Dermis blood vessel endothelial cell (primary cell): ENCODE measurements at places on chromosomes 11 and 22.
A peak's percentile ranks its signal among the peaks of the same experiment; 100 is the strongest.

- peak; percentile 0 for DNase-seq
Observed at GRCh38 chr11:112655371-112655770, 305.8 kb upstream of the NCAM1 start.

- DNase-seq, result no peak
Observed at GRCh38 chr11:2555891-2556290, 111.1 kb downstream of the KCNQ1 start.

- peak; percentile 56 for DNase-seq
Observed at GRCh38 chr11:8604078-8604723, 10.2 kb upstream of the STK33 start.

- peak; percentile 47 for DNase-seq
Observed at GRCh38 chr22:49934160-49934890, 15.9 kb downstream of the CRELD2 start.

DNA sequence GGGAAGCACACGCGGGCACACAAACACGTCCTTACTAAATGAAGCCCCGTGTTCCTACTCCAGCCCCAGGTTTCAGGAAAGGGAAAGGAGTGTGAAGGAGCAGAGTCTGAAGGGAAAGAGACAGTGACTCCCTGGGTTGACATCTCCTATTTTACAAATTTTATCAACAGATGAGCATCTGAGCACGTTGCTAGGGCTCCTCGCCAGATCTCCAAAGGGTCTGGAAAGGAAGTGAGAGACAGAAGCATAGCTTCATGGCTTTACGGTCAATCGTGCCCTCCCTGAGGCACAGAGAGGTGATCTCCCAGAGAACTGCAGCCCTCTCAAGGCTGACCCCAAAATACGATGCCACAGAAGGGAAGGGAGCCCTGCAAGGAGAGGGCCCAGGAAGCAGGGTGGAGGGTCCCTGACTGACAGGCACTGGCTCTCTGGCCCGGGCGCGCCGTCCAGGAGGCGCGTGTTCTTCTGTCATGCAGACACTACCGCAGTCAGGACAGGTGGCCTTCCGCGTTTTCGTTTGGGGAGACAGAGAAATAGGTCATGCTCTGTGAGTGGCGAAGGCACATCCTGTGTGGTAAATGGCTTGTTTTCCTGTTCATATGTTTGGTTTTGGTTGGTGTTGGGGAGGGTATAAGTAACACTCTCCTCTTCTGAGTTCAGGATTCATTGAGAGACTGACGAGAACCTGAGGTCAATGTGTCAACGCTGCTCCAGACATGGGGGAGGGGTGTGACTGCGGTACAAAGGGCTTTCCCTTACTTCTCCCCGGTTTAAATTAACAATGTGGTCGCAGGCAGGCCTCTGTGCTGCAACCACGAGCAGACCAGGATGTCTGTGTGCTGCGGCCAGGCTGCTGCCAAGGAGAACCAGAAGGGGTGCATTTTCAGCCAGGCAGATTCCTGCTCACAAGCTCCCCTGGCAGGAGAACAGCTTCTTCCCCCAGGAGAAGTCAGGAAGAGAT lies 813.3 kb downstream of the OPCML start:
- DNase-seq, result no peak

- DNase-seq, result no peak
Observed at GRCh38 chr22:17281440-17281841, 62.2 kb upstream of the ADA2 start.

- no peak for DNase-seq
Observed at GRCh38 chr11:88188932-88189253, 13.7 kb upstream of the RAB38 start.

DNA sequence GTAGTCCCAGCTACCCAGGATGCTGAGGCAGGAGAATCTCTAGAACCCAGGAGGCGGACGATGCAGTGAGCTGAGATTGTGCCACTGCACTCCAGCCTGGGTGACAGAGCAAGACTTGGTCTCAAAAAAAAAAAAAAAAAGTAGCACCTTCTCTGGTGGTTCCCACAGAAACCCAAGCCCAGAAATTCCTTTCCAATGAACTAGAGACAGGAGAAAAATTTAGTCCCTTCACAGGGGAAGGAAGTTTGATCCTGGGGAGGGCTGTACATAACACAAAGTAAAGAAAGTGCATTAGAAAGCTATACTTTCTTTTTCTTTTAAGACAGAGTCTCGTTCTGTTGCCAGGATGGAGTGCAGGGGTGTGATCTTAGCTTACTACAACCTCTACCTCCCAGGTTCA lies 25.5 kb upstream of the APOA1 start:
- no peak for DNase-seq
